Femur (tissue), 1 donor: ENCODE measurements at places on chromosomes 16 and 17.

DNA sequence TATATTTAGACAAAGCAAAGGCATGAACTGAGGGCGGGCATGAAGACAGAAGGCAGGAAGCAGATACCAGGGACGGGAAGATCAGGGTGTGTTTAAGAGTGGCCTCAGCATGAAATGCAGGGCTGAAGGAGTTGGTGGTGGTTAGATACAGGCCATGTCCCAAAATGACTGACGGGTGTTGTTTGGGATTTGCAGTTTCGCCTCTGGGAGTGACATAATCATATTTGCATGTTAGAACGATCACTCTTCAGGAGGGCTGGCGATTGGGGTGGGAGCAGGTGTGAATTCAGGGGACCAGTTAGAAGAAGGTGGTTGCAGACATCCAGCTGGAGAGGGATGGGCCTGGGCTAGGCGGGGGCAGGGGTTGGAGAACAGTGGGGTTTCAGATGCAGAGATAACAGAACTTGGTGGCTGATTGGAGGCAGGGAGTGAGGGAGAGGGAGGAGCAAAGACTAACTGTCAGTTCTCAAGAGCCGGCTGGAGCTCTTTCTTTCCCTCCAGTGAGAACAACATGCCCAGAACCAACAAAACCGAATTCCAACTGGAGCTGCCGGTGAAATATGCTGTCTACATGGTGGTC is 27.2 kb upstream of the ITGAX start:
- no peak for DNase-seq

- no peak for DNase-seq
Measured at GRCh38 chr17:29233301-29233700, 13.4 kb upstream of the CRYBA1 start.

GRCh38 chr17:49515196-49515770 is 20.2 kb downstream of the NGFR start:
- DNase-seq, result peak; percentile 92

- DNase-seq, result no peak
Measured at GRCh38 chr17:35912942-35913341, 17.6 kb downstream of the RDM1 start.

- peak; percentile 58 for DNase-seq
Measured at GRCh38 chr16:57720142-57720575, 15.4 kb upstream of the KATNB1 start.

- DNase-seq, result no peak
Measured at GRCh38 chr16:75102595-75102994, 14.0 kb downstream of the LDHD start.

GRCh38 chr16:12182212-12182611 is 205.7 kb downstream of the SNX29 start:
- DNase-seq, result no peak

DNA sequence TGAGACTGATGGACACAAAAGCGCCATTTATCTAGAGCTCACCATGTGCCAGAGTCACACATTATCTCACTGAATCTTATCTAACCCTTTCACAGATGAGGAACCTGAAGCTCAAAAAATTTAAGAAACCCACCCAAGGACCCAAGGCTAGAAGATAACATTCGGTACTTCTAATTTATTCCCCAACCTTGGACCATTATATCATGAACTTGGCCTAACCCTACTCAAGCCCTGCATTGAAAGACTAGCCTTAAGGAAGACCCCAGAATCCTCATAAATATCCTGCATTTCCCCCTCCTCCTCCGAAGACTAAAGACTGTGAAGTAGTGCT is 548 bp upstream of the DYNC1LI2 start:
- no peak for DNase-seq

GRCh38 chr17:72169823-72170222 is 49.0 kb downstream of the SOX9 start:
- DNase-seq, result no peak

DNA sequence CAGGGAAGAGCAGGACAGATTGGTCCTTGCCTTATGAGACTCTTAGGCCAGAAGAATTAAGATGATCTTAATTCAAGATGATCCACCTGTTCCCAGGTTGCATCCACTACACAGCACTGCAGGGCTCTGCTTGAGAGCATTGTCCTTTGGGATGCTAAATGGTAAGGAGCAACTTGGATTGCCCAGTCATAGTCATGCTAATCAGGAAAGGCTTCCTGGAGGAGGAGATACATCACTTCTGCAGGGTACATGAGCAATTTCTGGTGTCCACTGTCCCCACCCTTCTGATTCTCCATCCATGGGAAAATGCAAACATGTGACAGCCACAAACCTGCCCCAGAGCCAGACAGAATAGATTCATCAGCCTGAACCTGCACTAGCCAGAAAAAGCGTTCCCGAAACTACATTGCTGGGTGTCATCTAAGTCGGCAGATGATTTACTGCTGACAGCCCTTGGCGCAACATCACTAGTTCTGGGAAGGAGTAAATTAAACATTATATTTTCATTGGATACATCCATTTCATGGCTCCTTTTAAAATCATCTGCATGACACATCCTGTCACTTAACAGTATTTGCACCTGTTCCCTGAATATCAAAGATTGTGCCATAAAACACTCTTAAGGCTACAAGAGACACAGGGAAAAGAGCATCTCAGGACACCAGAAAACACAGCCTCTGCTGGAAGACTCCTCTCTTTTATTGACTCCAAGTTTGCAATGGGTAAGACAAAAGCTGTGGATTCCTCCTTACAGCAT is 282.2 kb downstream of the MAF start:
- no peak for DNase-seq

GRCh38 chr17:50476545-50477315 is 1.9 kb upstream of the RSAD1 start:
- no peak for DNase-seq

DNA sequence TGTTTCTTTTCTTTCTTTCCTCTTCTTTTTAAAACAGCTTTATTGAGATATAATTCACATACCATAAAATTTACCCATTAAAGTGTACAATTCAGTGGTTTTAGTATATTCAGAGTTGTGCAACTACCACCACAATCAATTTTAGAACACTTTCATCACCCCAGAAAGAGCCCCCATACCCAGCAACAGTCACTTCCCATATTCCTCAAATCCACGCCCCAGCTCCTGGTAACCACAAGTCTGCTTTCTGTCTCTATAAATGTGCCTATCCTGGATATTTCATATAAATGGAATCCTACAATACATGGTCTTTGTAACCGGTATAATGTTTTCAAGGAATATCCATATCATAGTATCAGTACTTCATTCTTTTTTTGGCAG is 19.4 kb downstream of the RARA start:
- DNase-seq, result no peak

DNA sequence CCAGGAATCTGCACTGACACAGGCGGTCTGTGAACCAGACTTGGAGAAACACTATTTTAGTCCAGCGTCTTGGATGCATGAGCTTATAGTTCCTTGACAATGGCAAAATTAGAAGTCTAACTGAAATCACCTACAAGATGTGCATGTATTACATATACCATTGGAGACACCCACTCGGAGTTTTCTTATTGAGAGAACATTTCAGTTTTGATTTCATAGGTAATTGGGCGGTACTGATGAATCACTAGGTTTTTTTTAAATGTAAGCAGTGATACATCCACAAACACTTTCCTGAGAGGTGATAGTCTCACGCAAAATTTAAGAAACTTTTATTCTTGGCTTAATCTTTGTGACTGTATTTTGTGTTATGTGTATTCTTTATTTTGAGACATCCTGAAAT is 69.8 kb downstream of the PRKCA start:
- no peak for DNase-seq

DNA sequence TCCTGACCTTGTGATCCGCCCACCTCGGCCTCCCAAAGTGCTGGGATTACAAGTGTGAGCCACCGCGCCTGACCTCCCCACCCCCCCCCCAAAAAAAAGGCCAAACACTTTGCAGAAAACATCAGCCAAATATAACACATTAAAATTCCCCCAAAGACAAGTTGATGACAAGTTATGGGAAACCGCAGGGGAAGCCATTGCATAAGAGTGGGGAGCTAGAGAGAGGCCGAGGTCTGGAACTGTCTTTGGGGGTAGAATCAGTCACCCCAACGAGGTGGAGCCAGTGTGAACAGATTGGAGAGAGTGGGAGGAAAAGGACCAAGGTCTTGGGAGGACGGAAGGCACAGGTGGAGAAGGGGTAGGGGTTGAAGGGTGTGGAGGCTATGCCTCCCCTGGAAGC is 2.8 kb downstream of the DRC3 start:
- no peak for DNase-seq

DNA sequence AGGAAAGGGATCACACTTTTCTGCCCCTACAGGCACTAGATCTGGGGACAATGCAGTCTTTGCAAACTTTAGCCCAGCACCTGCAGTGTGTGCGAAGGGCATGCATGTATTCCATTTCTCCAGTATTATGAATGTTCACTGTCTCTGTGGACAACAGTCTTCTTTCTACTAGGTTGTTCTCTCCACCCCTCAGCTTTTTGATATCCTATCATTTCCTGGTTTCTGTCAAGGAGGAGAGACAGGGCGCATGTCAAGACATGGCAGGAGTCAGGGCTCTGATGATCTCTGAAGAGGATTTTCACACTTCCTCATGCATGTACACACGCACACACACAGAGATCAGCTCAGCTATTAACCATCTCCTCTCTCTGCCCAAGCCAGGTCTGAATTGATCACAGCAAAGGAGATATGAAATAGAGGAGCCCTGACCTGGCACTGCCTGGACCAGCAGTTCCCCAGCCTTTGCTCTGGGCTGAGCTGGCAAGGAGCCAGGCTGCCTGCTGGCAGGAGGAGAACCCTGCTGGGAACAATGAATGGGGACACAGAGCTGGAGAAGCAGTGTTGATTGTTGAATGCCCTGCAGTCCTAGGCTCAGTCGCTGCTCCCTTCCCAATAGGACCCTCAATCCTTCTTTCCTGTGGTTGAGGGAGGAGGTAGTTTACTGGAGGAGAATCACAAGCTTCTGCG is 2.6 kb downstream of the GPR179 start:
- DNase-seq, result peak; percentile 49

GRCh38 chr17:42509409-42509808 is 26.6 kb upstream of the NAGLU start:
- DNase-seq, result no peak

- peak; percentile 81 for DNase-seq
Measured at GRCh38 chr16:88375996-88376834, 6.5 kb upstream of the ZNF469 start.

GRCh38 chr16:68396481-68396880 is 51.8 kb downstream of the SMPD3 start:
- DNase-seq, result no peak

DNA sequence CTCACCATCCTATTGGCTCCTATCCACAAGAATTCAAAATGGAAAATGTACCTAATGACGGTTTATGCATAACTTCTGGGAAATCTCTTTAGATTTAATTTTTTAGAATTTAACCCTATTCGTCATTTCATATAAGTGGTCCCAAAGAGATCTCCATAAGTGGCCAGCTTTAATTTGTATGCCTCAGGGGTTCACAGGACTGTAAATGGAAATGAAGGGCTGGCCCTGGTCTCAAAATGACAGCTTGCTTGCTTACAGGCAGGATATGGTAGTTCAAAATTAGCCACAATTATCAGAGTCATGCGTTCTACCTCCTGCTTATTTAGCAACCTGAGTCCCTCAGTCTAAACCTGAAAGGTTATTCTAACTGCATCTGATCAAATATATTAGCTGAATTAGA is 6.6 kb upstream of the NACA2 start:
- DNase-seq, result no peak

- peak; percentile 46 for DNase-seq
Measured at GRCh38 chr16:17469741-17470181, 999 bp downstream of the XYLT1 start.

GRCh38 chr16:51919736-51920135 is 627.2 kb downstream of the TOX3 start:
- no peak for DNase-seq

DNA sequence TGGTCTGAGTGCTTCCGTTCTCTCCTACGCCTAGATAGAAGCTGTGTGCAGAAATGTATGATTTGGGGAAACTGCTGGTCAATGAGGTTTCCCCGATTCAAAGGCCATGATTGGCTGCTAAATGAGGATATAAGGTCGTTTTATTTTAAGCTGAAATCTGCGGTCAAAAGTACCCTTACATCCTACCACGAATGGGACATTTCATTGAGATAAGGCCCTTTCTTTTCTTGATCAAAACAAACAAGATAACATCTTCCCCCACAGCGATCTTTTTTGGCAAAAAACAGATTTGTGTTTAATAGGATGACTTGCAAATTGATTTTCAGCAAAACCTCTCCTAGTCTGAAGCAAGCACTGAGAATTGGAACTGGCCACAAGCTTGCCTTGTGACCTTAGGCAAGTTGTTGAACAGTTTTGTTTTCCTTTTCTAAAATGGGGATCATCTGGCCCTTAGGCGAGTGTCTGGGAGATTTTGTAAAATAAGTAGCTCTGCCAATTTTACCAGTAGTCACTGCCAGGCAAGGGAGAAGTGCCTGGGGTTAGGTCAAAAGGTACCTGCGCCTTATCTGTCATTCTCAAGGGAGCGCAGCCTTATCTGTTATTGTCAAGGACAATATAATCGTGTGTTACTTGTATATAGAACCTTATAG is 635 bp downstream of the SCPEP1 start:
- DNase-seq, result no peak

DNA sequence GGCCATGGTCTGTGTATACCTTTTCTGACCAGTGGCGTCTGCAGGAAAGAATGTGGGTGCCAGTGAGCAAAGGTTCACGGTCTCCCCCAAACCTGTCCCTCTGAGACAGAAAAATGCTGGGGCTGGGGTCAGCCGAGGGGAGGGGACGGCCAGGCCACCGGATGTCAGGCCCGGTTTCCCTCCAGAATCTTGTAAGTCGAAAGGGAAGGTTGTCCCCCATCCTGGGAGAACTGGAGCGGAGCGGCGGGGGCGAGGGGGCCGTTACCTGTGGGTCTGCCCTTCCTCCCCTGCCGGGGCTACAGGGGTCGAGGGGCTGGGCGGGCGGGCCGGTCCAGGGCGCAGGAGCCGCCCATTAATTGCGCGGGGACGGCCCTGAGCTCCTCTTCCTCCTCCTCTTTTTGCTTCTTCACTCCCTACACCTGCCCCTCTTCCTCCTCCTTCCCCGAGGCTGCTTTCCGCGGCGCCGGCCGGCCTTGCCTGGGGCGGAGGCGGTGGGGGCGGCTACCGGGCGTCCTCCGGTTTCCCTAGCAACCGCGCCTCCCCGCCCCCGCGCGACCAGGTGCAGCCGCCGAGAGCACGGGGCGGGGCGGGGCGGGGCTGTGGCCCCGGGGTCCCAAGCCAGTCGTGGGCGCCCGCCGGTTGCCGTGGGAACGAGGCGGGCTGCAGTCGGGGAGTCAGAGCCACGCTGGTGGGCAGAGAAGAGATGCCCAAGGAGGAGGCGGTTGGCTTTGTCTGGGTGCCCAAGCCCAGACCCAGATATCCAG is at the start of gene MARCHF10:
Gene MARCHF10, minus strand, starts transcription at position 503 of the 764 bp plus-strand sequence. CDS start 6,579 bp downstream, outside the sequence.
- peak; percentile 41 for DNase-seq

DNA sequence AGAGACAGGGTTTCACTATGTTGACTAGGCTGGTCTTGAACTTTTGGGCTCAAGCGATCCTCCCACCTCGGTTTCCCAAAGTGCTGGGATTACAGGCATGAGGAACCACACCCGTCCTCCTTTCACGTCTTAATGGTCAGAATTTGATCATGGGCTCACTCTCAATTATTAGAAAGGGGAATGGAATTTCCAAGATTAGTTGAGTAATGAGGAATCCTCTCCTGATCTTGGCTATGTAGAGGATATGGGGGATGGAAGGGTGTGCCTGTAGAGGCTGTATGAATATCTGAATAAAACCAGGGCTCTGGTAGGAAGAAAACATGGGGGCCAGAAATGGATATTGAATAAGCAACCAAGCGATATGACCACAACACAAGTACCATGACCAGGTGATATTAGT is 25.9 kb upstream of the SMURF2 start:
- DNase-seq, result no peak

GRCh38 chr17:39739885-39740356 is 2.2 kb downstream of the GRB7 start:
- DNase-seq, result no peak

- no peak for DNase-seq
Measured at GRCh38 chr17:5133311-5133710, 17.5 kb downstream of the USP6 start.
